ENCODE measurements at places on chromosomes 1 and 21.

GRCh38 chr1:156623946-156624813 lies 5.0 kb downstream of the HAPLN2 start:
- DNase-seq: no peak

DNA sequence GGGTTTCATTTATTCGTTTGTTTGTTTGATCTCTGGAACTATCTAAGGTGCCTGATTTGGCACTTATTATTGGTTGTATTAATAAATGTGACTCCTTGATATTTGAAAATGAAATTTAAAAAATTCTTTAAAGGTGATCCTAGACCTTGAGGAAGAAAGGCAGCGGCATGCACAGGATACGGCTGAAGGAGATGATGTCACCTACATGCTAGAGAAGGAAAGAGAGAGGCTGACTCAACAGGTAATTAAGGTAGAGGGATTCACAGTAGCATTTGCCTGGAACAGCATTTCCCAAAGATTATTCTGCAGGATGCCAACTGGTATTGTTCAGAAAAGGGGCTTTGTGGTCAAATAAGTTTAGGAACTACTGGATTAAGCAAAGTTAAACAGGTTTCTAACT lies 54.4 kb upstream of the WNT2B start:
- no peak for DNase-seq

DNA sequence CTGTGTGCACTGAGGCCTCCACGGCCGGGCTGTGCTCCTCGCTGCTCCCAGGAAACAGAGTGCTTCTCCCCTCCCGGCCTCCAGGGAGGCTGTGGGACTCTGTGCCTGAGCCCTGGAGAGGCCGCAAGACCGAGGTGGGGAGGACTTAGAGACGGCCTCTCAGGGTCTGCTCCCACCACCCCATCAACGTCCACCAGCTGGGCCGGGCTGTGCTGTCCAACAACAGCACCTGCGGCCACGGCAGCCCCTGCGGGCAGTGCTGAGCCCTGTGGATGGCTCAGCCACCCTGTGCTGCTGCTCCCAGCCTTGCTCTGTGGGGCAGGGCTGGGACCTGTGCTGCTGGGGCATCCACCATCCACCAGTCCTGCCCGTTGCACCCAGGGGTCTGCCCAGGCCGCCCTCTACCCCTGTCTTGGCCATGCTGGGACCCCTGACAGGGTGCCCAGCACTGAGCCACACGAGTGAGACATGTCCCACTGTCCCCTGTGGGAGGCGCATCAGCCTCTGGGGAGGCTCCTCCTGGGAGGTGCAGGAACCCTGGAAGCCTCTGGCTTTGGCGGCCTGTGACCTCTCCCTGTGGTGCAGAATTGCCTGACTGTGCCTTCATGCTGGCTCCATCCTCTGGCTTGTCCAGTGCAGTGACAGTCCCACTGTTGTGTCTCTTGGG lies 31.2 kb upstream of the LRRC3 start:
- no peak for DNase-seq

GRCh38 chr1:40252601-40253000 lies 4.9 kb downstream of the TMCO2 start:
- no peak for DNase-seq

DNA sequence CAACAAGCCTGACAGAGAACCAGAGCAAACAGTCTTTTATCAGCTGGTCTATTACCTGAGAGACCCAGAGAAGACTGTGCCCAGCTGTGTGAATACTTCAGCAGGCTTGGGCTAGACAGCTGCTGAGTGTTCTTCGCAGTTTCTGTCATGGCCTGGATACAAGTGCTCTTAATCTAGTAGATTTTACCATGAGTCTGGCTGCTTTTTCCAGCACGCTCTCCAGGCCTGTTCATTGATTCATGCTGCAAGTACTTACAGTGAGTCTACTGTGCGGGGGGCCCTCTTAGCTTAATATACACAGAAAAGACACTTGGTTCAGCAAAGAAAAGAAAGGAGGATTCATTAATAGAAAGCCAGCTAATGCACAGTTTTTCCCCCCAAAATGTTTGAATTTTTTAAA lies 48.5 kb downstream of the RGS7 start:
- no peak for DNase-seq

GRCh38 chr1:201149400-201149799 lies 4.9 kb downstream of the TMEM9 start:
- no peak for DNase-seq

- DNase-seq: no peak
Observed at GRCh38 chr1:47810964-47811682, 186.1 kb downstream of the TRABD2B start.

GRCh38 chr1:56920591-56921001 lies 45.2 kb downstream of the C8B start:
- DNase-seq: no peak

DNA sequence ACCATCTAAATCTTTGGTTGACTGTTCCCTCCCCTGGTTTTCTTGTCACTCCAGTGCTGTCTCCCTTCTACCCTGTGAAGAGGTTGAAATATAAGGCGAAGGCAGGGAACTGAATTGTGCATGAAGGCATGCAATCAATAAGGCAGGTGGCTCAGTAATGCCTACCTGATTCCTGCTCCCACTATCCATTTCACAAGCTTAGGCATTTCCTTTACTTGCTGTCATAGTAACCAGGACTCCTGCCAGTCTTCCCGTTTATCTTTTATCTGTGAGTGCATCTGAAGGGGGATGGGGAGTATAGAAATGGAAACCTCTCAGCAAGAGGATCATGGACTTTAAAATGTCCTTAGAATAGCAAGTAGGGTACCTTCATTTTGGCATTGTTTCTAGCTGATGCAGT lies 40.5 kb downstream of the MRPS6 start:
- no peak for DNase-seq

GRCh38 chr1:74790453-74790852 lies 57.5 kb downstream of the TYW3 start:
- no peak for DNase-seq

DNA sequence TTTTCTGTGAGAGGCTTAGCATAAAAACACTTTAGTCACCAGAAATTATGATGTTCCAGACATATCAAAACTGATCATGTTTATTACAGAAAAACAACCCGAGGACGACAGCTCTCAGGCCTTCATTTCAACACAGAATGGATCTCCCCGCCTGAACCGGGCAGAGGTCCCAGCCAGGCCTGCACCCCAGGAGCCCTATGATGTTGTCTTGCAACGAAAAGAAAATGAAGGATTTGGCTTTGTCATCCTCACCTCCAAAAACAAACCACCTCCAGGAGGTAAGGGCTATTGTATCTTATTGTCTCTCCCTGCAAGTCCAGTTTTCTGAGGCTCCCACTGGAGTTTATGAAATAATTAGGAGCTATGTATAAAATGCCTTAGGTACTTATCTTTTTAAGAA lies 105.5 kb downstream of the PHTF1 start:
- DNase-seq: no peak

DNA sequence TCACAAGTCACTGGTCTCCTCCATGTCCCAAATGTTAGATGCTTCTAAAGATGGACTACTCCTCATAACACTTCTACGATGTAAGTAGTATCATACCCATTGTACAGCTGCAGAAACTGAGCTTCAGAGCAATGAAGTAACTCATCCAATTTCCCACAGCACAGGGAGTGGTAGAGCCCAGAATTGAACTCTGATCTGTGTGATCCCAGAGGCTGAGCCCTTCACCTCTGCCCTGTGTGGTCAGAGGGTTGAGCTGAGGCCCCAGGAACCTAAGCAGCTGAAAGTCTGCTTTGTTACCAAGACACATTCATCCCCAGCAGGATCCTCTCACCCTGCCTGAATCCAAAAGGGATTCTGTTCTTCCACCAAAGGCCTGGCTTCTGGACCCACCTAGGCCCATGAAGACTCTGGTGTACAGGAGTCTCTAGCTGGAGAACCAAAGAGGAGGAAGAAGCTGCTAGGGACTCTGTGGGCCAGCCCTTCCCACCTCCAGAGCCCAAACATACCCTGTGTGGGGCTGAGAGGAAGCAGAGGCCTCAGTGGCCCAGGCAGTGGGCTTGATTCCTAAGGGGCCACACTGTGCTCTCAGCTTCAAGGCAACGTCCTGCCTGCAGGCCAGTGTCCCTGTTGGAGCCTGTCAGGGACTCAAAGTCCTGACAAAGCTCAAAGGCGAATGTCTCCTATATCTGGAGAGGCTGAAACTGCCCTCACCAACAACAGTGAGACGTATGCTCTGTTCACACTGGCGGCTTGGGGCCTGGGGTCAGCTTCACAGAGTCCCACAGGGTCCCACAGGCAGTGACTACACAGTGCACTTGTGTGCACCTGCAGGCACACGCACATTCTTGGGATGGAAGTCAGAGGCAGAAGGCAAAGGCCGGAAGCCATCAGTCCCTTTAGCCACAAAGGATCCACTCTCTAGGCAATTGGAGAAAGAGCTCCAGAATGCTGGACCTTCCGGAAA lies 40.4 kb upstream of the SLC30A1 start:
- no peak for DNase-seq

- peak; percentile 22 for DNase-seq
Observed at GRCh38 chr1:107687849-107688753, 276.9 kb downstream of the VAV3 start.

DNA sequence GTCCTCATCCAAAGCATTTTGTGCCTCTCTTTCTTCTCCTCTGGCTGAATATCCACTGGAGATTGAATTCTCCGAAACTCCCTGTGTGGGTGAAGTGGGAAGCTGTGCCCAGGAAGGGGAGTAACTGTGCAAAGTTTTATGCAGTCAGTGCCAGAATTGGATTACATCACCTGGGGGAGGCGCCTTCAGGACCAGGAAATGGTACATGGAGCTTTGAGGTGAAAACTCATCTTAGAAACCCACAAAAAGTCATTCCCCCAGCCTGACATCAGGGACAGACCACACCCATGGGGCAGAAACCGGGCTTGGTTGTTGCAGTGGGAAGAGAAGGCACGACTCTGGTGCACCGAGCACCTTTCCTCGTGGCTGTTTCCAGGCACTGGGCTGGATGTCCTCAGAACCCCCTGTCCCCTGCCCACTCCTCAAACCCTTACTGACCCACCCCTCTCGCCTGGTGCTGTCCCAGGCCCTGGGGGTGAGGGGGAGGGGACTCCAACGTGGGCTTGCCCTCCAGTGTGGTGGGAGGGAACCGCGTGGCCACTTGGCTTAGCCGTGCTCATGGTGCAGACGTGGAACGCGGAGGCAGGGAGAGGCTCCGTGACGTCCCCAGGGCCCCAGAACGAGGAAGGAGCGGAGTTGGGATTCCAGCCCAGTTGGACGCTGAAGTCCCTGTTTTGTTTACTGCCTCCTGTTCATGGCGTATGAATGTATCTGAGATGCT lies 15.7 kb downstream of the TFF3 start:
- no peak for DNase-seq

DNA sequence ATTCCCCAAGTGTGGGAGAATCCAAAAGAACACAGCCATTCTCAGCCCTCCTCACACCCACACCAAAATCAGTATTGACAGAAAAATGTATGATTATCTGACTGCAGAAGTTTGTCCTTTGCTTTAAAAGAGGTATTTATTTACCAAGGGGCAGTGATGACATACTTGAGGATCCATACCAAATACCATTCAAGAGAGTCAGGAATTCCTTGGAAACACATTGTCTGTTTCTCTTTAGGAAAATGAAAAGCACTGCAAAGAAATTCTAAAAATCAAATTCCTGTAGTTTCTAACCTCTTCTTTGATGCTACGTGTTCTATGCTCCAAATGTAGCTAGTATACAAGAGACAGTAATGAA lies 509.6 kb upstream of the CXADR start:
- DNase-seq: no peak

DNA sequence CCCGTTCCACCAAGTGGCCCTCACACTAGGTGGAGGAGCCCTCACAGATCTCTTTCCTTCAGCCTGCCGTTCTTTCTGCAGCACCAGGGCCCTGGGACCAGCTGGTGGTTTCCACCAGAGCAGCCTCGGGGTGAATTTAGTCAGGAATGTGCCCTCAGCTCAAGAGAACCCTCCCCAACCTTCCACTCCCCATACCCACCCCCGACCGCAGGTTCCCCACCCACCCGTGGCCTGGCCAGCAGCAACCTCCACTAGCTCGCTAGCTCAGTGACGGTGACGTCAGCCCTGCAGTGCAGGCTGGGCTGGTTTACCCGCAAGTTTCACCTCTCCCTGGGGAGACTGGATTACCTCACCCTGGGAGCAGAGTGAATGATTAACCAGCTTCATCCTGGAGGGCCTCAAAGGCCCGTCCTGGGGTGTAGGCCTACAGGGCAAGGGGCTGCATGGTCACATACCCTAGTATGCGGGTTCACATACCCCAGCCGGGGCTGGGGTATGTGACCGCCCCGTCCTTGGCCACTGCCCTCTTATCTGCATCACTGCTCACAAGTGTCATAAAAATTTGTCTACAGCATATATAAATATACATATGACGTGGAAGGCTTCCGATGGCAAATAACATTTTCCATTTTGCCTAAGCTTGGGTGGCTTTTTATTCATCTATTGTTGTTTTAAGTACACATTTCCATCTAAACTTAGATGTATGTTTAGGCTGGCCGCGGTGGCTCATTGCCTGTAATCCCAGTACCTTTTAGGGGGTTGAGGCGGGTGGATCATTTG lies 24.5 kb downstream of the ELF3 start:
- DNase-seq: no peak

DNA sequence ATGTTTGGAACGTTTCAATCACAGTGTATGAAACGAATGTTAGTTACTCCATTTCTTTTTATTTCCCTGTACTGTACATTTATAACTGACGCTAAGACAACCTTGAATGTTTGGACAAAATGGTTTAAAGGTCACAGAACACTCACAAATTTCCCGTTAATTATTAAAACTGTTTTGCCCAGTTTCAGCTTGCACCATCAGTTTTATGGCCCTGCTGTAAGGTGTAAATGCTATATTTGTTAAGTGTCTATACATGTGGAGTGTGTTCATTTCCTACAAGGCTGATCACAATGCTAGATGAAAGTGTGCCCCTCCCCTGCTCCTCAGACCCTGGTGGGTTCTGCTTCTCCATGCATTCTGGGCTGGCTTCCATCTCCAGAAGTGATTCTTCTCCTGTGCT lies 57.9 kb upstream of the ETS2 start:
- no peak for DNase-seq

GRCh38 chr1:59391212-59392179 lies 94.6 kb downstream of the FGGY start:
- no peak for DNase-seq

DNA sequence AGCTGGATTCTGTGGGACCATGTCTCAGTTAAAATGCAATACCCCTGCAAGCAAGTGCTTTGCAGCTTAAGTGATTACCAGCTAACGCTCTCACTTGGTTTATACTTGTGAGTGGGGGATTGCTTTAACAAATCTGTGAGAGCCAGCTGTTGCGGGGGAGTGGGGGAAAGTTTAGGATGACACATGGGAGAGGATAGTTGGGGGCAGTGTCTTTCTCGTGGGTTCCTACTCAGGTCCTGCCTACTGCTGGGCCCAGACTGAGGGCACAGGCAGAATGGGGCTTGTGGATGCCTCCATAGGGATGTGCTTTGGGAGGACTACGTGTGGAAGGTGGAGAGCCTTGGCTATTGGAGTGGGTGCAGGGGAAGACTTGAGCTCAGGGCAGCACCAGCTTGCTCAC lies 60.1 kb downstream of the ELK4 start:
- DNase-seq: no peak

Data from SIG-M5 (cell line).